T-helper 17 cell (primary cell): ENCODE measurements at places on chromosomes 6 and 20. TPM values are rescaled to one million over a fixed set of nuclear protein-coding genes. Genes with fewer than 3 reads are reported as not detected.

RNF144B gene
- 4.6 TPM for total RNA-seq

DNA sequence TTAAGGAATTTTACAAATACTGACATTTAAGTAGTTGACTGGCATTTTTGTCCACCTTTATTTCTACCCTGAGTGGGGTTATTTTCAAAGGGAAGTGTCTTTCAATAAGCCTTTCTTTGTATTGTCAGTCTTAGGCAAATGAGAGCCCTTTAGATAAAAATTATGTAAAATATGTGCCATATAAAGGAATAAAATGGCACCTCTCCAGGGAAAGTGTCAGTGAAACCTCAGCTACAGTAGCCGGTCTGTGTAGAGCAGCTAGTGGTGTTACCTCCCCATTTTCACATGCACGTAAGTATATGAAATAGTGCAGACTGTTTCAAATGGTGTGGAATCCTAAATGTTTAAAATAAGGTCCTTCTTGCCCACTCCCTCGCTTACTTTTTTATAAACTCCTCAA is 5.0 kb downstream of the FAM217B start:
- no peaks in the 10 kb centered on the region for H3K36me3 ChIP-seq
- no peak overlapping the region for H3K4me3 ChIP-seq
- peaks cover 18% of the 10 kb centered on the region for H3K4me1 ChIP-seq
- H3K27ac ChIP-seq, result peak overlapping the region; percentile 47
- no peak for DNase-seq
- H3K27me3 ChIP-seq, result no peaks in the 10 kb centered on the region

DNA sequence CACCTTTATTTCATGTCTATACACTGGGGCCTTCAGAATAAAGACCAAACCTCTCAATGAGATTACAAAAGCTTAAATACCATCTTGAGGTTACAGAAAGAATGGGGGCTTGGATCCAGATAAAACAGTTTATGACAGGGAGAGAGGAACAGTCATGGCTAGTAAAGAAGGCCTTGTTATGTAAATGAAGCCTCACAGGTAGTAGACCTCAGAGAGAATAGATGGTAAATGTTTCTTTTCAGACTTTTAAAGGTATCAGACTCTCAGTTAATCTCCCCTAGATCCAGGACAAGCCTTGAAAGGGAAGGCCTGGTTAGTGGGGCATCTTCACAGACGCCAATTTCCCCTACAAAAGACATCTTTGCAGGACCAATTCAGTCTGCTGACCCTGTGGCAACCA is 1325.6 kb downstream of the HACE1 start:
- DNase-seq, result no peak
- no peaks in the 10 kb centered on the region for H3K36me3 ChIP-seq
- no peak overlapping the region for H3K4me3 ChIP-seq
- H3K27ac ChIP-seq, result no peak overlapping the region
- no peaks in the 10 kb centered on the region for H3K27me3 ChIP-seq

DNA sequence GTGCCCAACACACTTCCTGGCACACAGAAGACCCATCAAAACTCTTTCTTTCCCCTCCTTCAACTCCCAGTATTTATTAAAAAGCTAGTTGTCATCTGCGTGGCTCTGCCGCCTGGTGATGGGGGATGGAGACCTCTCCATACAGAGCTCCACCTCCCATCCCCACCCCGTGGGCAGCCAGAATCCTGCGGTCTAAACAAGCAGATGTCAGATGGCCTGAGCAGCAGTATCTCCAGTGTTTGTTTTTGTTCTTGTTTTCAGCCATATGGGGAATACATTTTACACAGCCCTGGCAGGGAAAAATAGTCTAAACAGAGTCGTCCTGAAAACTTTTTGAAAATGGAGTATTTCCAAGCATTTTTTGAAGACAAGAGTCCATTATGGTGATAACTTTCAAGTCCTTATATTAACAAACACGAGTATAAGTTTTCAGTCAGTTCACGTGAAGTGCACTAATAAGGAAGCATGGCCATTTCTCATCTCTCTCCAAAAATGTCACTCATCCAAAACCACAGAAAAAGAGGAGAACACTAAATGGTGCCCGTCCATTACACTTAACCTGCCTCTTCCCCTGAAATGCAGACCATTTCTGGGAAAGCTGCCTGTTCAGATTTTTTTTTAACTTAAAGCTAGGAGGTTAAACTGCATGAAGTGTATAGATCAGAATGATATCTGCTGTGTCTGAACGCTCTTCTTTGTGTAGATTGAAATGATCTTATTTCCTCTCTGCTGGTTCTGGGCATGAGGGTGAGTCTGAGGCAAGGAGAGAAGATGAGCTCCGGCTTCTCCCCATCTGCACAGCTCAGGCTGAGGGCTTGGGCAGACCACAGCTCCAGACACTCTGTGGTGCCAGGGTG is 91.0 kb downstream of the TCP11 start:
- no peak for DNase-seq
- no peak overlapping the region for H3K27ac ChIP-seq
- peaks cover 14% of the 10 kb centered on the region for H3K4me1 ChIP-seq
- H3K27me3 ChIP-seq, result no peaks in the 10 kb centered on the region
- no peak overlapping the region for H3K4me3 ChIP-seq
